Purkinje cell (primary cell): ENCODE measurements at places on chromosomes 4 and X. TPM values are rescaled to one million over a fixed set of nuclear protein-coding genes. Genes with fewer than 3 reads are reported as not detected.

The RASSF6 gene
- not detected in 2 replicates for polyA plus RNA-seq

The GYPB gene
- polyA plus RNA-seq = 2.5 and 3.5 TPM in 2 replicates

The FREM3 gene
- polyA plus RNA-seq = 0.32 TPM in 1 of 2 replicates, not detected in the other

The SYNPO2 gene
- 1.8 and 6.7 TPM in 2 replicates for polyA plus RNA-seq

The GK gene
- 3.2 and 6.0 TPM in 2 replicates for polyA plus RNA-seq

The S100G gene
- not detected in 2 replicates for polyA plus RNA-seq

The PAGE1 gene
- not detected in 2 replicates for polyA plus RNA-seq

The AMTN gene
- polyA plus RNA-seq = not detected in 2 replicates

The CNKSR2 gene
- polyA plus RNA-seq = 119 and 145 TPM in 2 replicates

The GPR50 gene
- polyA plus RNA-seq = not detected in 2 replicates

The KIAA1210 gene
- not detected in 2 replicates for polyA plus RNA-seq

The CXCL10 gene
- not detected in 2 replicates for polyA plus RNA-seq

The ADGRA3 gene
- polyA plus RNA-seq = 4.1 and 7.2 TPM in 2 replicates

The SHROOM4 gene
- 0.07 TPM in 1 of 2 replicates, not detected in the other for polyA plus RNA-seq

The NDST3 gene
- polyA plus RNA-seq = 0.38 and 0.59 TPM in 2 replicates

The JADE3 gene
- 0.46 and 1.4 TPM in 2 replicates for polyA plus RNA-seq

The HGFAC gene
- not detected in 2 replicates for polyA plus RNA-seq

The PFKFB1 gene
- polyA plus RNA-seq = not detected in 2 replicates

The DCAF4L1 gene
- 0.04 and 0.15 TPM in 2 replicates for polyA plus RNA-seq

The GABRB1 gene
- polyA plus RNA-seq = 13.9 and 31.8 TPM in 2 replicates

The UBE2A gene
- polyA plus RNA-seq = 49.8 and 71.0 TPM in 2 replicates

The MSANTD1 gene
- 0.11 and 0.41 TPM in 2 replicates for polyA plus RNA-seq

The YIPF7 gene
- polyA plus RNA-seq = 0.62 and 4.6 TPM in 2 replicates

The WAS gene
- not detected in 2 replicates for polyA plus RNA-seq

The DRP2 gene
- polyA plus RNA-seq = 1.0 and 1.2 TPM in 2 replicates

The CENPVL1 gene
- polyA plus RNA-seq = 0.35 and 0.92 TPM in 2 replicates

The WNK3 gene
- 8.3 and 11.7 TPM in 2 replicates for polyA plus RNA-seq

The RNF150 gene
- polyA plus RNA-seq = 21.0 and 21.2 TPM in 2 replicates

The TMSB15C gene
- 0.83 TPM in 1 of 2 replicates, not detected in the other for polyA plus RNA-seq

The FSTL5 gene
- polyA plus RNA-seq = 12.1 and 24.0 TPM in 2 replicates

The SPACA5 gene
- not detected in 2 replicates for polyA plus RNA-seq

The EMCN gene
- polyA plus RNA-seq = 3.4 TPM in 1 of 2 replicates, not detected in the other

The CLCN5 gene
- 0.36 and 0.38 TPM in 2 replicates for polyA plus RNA-seq

The RHOXF1 gene
- polyA plus RNA-seq = 1.8 TPM in 1 of 2 replicates, not detected in the other

The CSN1S1 gene
- polyA plus RNA-seq = not detected in 2 replicates

The FOXO4 gene
- not detected in 2 replicates for polyA plus RNA-seq

The SCD5 gene
- polyA plus RNA-seq = 439 and 536 TPM in 2 replicates

The TRIML2 gene
- not detected in 2 replicates for polyA plus RNA-seq

The PIN4 gene
- polyA plus RNA-seq = 81.6 and 122 TPM in 2 replicates

The CFAP99 gene
- polyA plus RNA-seq = 0.32 and 1.3 TPM in 2 replicates

The PPBP gene
- polyA plus RNA-seq = not detected in 2 replicates

The HMX1 gene
- polyA plus RNA-seq = not detected in 2 replicates

The TMPRSS11A gene
- polyA plus RNA-seq = 0.60 and 1.2 TPM in 2 replicates

The NR0B1 gene
- polyA plus RNA-seq = 0.35 TPM in 1 of 2 replicates, not detected in the other

The GDI1 gene
- 72.2 and 103 TPM in 2 replicates for polyA plus RNA-seq

The CDX4 gene
- polyA plus RNA-seq = not detected in 2 replicates

The GABRG1 gene
- polyA plus RNA-seq = 7.0 and 9.9 TPM in 2 replicates
